ENCODE measurements at places on chromosomes 6 and 20.

- no peak for DNase-seq
These were observed 111.9 kb upstream of the FLRT3 start for GRCh38 chr20:14449323-14449722.

GRCh38 chr20:50304501-50304856, 113.8 kb downstream of the CEBPB start:
- no peak for DNase-seq

DNA sequence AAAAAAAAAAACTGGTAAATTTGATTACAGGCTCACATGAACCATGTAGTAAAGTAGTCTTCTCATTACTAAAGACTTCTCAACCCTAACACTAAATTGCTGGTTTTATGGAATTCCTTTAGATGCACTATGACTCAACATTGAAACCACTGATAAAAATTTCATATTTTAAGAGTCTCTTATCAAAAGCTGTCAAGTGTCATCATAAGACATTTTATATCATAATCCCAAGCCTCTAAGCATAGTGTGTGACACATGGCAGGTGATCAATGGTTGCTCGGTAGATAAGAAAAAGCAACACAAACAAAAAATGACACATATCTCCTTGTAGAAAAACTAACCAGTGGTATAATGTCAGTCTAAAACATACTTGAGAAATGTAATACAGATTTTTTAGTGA, 258.4 kb downstream of the RNGTT start:
- DNase-seq = no peak

DNA sequence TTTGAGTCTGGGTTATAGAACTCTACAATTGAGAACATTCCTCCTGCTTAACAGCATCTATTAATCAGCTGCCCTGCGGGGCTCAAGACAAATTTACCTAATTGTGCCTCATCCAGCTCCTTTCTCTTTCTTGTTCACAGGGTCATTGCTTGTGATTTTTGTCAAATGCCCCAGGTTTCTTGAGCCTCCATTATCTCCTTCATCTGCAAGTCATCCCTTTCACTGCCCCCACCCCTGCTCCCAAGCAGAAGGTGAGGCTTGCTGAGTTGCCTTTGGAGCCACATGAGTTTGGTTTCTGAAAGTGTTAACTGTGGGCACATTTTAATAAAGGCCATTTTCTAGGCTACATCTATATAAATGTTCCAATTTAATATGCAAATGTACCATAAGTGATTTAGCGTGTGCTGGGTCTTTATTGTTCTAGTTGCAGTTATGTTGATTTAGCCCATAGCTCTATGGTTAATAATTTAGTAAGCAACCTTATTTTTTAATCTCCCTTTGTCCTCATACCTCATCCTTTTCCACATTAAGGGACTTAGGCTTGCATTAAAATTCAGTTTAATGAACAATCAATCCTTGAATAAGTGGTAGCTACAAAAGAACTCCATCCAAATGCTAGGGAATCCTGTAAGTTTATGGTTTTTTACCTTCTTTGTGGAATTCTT, 56.1 kb downstream of the VSTM2L start:
- no peak for DNase-seq

DNA sequence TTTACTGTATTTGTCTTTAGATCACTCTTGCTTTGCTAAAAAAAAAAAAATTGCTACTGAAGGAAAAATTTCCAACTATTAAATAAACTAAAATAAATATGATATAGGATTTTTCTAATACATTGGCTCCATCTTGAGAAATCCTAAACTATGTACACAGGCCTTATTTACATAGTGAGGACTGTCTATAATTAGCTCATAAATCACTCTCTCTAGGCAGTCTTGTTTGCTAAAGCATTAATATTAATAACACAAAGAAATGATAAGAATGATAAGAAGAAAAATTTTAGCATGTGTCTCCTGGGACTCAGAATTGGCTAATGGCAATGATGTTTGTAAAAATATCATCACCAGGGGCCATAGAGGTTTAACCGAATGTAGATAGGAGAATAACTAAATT, 13.3 kb upstream of the CRYBG1 start:
- DNase-seq = no peak

DNA sequence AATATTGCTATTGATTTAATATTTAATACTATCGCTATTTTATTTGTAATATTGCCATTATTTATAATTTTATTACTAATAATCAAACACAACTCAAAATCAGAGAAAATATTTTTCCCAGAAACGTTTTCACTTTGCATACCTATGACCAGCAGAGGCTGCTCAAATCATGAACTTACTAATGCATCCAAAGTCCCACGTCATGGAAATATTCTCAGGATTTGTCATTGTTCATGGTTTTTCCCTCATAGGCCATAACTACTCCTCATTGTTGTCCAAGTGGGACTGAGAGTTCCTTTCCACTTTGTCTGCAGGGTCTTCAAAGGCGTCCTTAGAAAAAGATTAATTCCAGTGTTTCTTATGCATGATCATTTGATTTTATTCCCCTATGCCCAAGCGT, 344.8 kb downstream of the THBS2 start:
- no peak for DNase-seq

GRCh38 chr20:16624106-16624505, 50.9 kb upstream of the KIF16B start:
- no peak for DNase-seq

DNA sequence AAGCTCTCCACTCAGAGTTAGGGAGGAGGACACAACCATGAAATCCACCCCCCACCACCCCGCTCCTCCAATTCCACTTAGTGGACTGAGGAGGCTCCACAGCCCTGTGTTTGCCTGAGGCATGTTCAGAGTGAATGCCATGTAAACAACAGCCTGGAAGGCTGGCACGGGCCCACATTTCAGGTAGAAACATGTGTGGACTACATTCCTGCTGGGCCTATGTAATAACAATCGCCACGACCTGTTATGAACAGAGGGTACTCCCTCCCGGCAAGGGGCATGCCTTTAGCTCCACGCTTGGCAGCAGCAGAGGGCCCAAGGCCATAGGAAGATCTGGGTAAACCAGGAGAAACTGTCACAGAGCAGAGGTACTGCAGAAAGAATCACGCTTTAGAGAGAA, 65.5 kb downstream of the ISM1 start:
- DNase-seq = no peak

GRCh38 chr6:143427109-143427817, 23.2 kb downstream of the ADAT2 start:
- peak; percentile 68 for DNase-seq

GRCh38 chr6:169190144-169190584, 63.5 kb downstream of the THBS2 start:
- DNase-seq = no peak

GRCh38 chr20:24990810-24991252, 1.7 kb downstream of the APMAP start:
- DNase-seq = no peak

DNA sequence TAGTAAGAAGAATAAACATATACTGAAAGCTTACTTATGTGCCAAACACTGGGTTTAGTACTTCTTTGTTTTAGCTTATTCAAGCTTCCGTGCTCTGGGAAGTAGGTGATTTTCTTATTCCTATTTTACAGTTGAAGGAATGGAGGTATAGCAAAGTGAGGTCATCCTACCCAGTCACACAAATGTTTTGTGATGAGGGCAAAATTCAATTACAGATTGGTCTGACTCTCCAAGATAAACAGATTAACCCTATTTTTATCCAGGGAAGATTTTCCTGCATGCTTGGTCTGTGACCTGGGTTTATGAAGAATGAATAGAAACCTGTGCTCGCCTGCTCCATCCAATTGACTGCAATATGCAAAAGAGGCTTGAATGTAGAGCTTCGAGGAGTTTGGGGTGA, 310.0 kb downstream of the ZNF217 start:
- DNase-seq = no peak

DNA sequence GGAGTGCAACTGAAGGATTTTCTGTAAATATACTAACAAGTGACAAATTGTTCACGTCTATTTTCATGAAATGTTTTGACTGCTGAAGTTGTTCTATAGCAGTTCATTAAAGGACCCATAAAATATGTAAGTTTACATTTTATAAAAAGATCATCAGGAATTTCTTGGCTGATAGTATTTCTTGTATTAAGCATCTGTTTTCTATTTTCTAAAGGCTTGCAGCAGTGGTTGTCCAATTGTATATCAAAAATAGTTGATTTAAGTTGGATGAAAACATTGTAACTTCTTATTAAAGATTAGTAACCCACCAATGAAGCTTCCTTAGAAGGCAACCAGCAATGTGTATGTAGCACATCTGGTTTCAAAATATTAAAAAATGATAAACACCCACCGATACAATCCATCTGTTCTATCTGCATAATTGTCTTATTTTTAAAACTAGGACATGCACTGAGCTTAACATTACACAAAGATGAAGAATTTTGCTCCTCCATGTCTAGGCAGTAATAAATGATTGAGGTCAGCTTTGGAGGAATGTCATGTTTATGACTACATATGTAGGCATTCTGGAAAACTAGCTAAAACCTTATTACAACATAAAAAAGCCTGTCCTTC, 301.3 kb upstream of the TCF21 start:
- no peak for DNase-seq

- no peak for DNase-seq
These were observed 34.2 kb downstream of the MRPL14 start for GRCh38 chr6:44093066-44093465.

DNA sequence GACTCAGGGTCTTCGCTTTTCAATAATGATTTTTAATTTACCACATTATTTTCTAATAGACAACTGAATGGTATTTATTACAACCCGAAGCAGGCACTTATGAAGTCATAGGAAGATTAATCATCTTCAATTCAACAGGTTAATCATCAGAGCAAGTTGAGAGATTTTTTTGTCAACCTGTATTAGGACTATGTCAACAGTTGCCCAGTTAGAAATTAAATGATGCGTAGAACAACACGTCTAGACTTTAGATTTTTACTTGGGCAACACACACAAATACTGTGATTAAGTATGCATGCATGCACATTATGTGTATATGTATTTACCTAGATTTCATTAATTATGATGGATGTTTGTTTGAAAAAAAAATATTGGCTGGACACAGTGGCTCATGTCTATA, 4.3 kb downstream of the ILRUN start:
- no peak for DNase-seq

DNA sequence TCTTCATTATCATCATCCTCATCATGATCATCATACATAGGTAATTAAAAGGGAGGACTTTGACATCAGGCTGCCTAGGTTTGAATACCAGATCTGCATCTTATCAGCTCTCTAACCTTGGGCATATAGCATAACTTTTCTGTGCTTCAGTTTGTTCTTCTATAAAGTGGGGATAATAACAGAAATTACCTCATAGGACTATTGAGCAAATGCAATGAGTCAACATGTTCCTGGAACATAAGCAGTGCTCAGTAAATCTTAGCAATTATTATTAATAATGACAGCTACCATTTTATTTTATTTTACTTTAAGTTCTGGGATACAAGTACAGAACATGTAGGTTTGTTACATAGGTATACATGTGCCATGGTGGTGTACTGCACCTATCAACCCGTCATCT, 7.2 kb downstream of the C20orf202 start:
- DNase-seq = no peak

DNA sequence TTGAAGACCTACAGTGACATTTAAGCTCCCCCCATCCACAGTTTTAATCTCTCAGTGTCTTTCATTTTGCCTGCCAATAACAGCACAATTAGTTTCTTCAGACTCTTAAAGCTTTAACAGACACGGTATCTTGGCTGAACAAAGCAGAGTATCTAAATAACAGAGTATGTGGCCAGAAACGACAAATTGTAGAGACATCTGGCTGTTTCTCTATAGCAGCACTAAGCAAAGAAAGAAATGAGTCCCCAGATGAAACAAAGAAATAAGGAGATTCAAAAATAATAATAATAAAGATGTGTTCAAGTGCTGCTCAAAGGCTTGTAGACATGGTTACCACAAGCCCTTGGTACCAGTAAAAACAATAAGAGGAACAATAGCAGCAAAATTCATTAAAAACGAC, 97.8 kb upstream of the HDAC2 start:
- DNase-seq = no peak

DNA sequence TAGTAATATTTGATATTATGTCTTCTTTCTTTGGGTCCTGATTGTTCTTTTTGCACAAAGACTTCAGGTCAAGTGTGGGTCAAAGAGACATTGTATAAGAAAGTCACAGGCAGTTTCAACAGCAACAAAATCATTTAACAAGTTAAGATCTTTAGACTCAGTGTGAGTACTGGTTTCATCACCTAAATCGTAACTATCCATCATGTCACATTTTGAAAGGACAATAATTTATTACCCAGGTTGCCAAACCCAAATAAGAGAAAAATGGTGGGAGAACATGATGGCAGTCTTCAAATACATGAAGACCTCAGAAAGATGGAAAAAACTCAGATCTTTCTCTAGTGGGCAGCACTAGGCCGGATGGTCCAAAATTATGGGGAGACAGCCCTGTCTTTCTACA, 55.5 kb upstream of the BCLAF1 start:
- no peak for DNase-seq

DNA sequence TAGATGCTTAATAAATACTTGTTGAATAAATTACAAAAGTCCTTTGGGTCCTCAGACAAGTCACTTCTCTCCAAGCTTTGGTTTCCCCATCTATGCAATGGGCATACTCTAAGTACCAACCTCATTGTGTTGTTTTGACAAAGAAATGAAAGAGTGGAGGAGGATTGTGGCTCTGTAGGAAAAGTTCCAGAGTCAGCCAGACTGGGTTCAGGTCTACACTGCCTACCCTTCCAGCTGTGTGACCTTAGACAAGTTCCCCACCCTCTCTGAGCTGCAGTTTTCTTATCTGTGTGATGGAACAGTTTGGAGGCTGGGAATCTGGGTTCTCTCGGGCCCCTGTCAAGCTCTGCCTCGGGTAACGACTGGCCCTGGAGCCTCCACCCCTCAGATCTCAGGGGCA, 53.9 kb downstream of the SNAI1 start:
- DNase-seq = no peak

- peak; percentile 45 for DNase-seq
These were observed 34.4 kb downstream of the DSE start for GRCh38 chr6:116405138-116405537.

DNA sequence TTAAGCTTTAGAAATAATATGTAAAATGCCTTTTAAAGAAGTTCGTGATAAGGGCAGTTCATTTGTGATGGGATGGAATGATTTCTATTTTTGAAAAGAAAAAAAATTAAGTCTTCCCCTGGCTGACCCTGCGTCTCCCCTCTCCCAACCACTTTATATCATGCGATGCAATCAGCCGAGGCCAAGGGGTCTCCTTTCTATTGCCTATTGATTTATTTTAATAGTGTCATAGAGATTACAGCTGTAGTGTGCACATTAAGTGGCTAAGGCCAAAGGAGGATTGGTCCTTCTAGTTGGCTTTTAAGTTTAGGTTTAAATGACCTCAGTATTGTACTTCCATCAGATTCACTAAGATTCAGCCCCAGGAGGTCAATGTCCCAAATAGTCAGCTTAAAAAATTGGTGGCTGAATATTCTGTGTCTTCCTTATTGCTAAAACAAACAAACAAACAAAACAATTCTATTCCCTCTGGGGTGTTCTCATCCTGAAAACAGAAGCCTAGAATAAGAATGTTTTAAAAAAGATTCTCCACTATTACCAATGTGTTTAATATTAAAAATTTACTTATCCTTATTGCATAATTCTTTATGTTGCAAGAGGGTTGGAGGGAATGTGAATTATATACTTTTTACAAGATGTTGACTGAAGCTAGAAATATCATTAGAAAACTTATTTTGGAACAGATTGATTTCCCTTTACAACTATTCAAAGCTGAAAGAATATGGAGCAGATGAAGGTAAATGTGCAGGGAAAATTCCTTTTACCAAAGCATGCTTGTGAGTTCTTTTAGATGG, 359.1 kb downstream of the SAMD5 start:
- no peak for DNase-seq

GRCh38 chr6:12423832-12424231, 133.7 kb downstream of the EDN1 start:
- DNase-seq = no peak

- DNase-seq = no peak
These were observed 1.8 kb upstream of the SIM1 start for GRCh38 chr6:100466410-100467128.
